ENCODE measurements at places on chromosomes 2 and 18.

GRCh38 chr18:1304392-1304992 lies 399.8 kb downstream of the ADCYAP1 start:
- DNase-seq: no peak

DNA sequence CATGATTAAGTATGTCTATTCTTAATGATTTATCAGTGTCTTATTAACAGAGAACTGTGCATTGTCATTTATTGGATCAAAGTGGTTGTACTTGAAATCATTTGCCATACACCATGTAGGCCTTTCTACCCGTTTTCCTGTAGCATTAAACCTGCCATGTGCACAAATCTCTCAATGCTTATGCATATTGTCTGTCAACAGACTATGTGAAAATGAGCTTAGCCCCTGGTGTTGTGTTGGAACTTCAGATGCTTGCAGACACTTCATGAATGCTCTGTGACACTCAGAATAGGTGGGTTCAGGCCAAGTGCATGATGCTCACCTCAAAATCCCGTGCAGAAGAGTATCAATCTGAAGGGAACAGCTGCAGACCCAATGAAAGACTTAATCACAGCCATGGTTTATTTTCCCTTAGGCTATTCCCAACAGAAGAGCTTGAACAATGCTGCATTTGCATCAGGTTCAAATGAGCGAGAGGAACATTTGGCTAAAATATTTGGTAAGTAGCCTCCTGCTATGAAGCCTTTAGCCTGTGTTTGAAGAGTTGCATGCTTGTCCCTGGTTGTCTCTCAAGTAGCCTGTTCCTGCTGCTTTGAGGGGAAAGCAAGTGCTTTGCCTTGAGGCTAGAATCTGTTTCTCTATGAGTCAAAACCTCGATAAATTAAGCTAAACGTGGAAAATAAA lies 6.1 kb downstream of the C2orf92 start:
- no peak for DNase-seq

GRCh38 chr2:64792995-64793639 lies 139.4 kb upstream of the SERTAD2 start:
- no peak for DNase-seq

GRCh38 chr18:79641722-79642497 lies 37.7 kb upstream of the CTDP1 start:
- DNase-seq: no peak
